ENCODE measurements at places on chromosomes 12 and 14.

DNA sequence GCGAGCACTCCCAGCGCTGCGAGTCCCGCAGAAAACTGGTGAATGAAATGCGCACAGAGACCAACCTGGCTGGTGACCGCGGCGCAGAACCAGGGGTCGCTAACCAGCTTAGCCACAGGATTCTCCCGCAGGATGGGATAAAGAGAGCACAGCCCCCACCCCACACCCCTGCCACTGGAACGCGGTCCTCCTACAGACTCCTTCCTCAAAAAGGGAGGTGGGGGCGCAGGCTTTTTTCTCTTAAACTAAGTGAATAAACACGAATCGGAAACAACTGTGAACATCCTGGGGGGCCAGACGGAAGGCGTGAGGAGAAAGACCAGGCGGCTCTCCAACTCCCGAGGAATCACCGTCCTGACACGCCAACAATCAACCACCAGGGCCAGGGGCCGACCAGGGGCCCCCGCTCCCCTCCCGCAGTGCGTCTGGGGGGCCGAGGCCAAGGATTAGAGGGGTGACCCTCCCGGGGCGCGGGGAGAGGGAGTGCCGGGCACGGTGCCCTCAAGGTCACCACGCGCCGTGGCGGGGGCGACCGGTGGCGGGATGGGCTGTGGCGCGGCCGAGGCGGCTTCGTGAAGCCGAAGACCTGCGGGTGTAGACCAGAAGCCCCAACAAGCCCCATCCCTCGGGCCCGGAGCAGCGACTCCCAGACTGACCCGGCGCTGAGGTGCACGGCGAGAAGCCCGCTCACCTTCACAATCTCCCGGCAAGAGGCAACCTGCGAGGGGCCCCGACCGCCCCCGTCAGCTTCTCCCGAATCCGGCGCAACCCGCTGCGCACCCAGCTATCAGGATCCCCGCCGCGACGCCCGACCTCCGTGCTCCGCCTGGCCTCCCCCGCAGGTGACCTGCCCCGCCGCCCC is 704 bp downstream of the ATP2B1 start:
- peak; percentile 48 for DNase-seq

DNA sequence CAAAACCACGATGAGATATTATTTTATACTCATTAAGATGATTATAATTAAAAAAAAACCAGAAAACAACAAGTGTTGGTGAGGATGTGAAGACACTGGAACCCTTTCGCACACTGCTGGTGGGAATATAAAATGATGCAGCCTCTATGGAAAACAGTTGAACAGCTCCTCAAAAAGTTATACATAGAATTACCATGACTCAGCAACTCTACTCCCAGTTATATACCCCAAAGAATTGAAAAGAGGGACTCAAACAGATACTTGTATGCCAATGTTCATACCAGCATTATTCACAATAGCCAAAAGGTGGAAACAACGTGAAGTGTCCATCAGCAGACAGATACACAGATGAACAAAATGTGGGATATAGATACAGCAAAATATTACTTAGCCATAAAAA is 53.1 kb downstream of the TAOK3 start:
- no peak for DNase-seq

DNA sequence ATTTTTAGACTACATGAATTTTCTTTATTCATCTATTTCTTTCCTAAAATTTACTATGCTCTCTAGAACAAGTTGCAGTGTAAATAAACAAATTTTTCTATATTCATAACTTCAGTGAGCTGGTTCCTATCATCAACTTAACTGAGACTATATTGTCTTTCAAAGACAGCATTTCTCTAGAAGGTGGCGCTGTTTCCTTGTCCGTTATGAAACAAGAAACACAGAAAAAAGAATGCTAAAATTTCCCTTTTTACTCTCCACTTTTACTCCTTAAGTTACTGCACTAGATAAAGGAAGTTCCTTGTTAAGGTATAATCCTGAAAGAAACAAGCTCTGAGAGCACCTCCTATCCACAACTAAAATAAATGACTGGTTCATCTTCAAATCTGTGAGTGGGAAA is 8.2 kb upstream of the CLEC2A start:
- DNase-seq: no peak

- no peak for DNase-seq
These were observed 124.8 kb downstream of the NPAS3 start for GRCh38 chr14:33063521-33063920.

GRCh38 chr14:32846821-32847365 is 91.8 kb upstream of the NPAS3 start:
- DNase-seq: no peak

DNA sequence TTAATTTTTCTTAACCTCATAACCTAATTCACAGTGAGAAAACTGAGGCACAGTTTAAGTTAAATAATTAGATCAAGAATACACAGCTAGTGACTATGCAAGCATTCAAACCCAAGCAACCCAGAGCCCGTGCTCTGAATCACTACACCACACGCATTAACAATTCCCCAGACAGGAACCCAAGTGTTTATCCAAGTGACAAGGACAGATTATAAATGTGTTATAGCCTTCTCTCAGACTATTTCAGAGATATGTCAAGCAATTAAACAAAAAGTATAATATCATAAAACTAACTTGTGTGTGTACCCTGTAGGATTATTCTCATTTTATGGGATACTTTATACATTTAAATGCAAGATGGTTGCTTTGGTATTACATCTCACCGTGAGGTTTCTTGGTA is 43.8 kb downstream of the MED13L start:
- no peak for DNase-seq

GRCh38 chr14:60722357-60723115 is 1.6 kb downstream of the SIX4 start:
- peak; percentile 49 for DNase-seq

- DNase-seq: no peak
These were observed 272.7 kb upstream of the BTG1 start for GRCh38 chr12:92418381-92418780.

- no peak for DNase-seq
These were observed 161.3 kb upstream of the IFNG-AS1 start for GRCh38 chr12:67827820-67828383.

DNA sequence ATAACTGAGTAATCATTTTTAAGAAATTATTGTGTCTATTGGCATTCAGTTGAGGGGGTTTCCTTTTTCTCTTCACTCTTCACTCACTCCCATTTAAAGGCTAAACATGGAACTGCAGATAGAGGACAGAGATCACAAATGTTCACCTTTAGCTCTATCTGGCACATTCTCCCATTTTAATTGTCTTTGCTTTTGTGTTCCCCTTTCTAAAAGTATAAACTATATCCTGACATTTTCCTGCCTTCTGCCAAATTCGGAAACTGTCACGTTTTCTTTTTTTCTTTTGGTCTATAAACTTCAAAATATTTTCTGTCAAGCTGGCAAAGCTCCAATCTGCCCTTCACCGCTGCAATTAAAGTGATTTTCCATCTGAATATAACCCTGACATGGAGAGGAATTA is 219.8 kb upstream of the CDKN3 start:
- DNase-seq: no peak

- no peak for DNase-seq
These were observed 154.9 kb downstream of the KIF26A start for GRCh38 chr14:104293231-104293841.

- no peak for DNase-seq
These were observed 57.8 kb downstream of the SSH1 start for GRCh38 chr12:108799401-108800243.
